Hepatocyte (in vitro differentiated cells): ENCODE measurements at places on chromosomes 7 and 10.

DNA sequence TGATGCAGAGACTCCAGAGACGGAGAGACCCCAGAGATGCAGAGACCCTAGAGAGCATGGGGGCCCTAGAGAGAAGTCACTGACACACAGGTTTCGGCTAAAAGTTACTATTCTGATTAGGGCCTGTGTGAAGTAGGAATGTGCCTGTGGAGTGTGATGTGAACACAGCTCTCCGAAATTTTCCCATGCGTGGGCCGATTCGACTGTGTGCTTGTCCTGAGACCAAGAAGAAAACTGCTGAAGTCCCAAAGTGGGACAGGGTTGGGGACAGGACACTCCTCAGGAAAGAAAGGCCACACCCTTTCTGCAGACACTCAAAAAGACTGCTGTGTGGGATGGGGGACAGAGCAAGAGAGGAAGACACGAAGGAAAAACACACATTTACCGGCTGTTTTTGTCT lies 533.5 kb downstream of the PTPRN2 start:
- no peak for DNase-seq

GRCh38 chr10:110629680-110630191 lies 14.4 kb upstream of the RBM20 start:
- peak; percentile 26 for DNase-seq

DNA sequence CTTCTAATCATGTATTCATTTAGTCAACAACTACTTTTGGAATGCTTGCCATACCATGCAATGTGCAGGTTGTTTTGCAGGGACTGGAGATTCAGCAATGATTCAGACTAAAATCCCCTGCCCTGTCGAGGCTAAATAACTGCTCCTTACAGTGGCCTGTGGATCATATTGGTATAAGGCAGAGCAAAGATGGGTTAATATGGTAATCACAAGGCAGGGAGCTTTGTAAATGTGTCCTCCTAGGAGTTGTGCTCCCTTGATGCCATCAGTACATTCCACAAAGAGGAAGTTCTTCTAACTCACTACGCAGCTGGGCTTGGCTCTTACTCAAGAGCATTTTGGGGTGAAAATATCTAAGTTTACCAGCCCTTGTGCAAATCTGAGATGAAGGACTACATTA lies 614 bp upstream of the IFIT2 start:
- DNase-seq, result no peak

GRCh38 chr7:82373926-82374635 lies 69.5 kb downstream of the CACNA2D1 start:
- DNase-seq, result no peak

DNA sequence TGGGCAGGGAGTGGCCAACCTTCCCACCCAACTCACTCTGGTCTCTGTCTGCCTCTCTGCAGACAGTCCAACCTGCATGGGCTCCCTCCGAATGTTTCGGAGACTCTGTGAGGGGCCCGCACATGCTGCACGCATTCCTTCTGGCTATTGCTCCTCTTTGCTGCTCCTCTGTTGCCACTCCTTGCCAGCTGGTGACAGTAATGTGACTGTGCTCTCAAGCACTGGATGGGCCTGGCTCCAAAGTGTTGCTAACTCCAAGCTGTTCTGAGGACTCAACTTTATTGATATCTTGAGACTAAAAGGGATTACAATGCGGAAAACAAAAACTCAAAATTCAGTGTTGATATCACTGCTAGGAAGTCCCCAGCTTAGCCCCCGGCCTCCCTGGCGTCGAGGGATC lies 105.4 kb upstream of the KIF5B start:
- no peak for DNase-seq

DNA sequence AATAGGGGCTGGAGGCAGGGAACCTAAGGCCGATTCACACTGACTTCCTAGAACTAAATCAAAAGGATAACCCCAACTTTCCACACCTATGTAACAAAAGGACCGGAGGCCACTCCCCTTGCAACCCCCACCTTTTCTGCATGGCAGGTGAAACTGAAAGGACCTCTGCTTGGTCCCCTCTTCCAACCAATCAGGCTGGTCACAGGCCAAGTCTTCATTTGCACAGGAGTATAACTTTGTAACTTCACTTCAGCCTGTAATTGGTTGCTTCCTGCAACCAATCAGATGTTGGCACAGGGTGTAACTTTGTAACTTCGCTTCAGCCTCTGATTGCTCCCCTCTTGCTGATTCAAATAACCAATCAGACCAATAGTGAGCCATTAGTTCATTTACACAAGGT lies 190.0 kb downstream of the FAM107B start:
- DNase-seq, result no peak

GRCh38 chr10:124744102-124745050 lies at the start of gene FAM53B:
TSS of gene FAM53B (minus strand) at chr10:124744378. CDS start at chr10:124706713, 37,665 bp downstream.
- peak; percentile 94 for DNase-seq

DNA sequence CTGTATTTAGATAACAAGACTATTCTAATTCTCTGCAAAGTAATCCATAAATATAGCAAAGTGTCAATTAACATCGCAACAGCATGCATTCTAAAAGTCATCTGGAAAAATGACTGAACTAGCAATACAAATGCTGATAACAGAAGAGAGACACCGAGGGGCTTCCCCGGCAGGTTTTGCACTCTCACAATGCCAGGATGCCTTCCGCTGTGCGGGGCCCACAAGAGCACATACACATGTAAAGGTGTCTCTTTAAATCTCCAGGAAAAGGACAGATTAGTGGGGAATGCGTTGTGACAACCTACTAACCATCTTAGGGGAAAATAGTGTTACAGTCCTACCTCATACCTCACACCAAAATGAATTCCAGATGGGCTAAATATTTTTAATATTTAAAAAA lies 86.9 kb downstream of the CXCL12 start:
- DNase-seq, result no peak

DNA sequence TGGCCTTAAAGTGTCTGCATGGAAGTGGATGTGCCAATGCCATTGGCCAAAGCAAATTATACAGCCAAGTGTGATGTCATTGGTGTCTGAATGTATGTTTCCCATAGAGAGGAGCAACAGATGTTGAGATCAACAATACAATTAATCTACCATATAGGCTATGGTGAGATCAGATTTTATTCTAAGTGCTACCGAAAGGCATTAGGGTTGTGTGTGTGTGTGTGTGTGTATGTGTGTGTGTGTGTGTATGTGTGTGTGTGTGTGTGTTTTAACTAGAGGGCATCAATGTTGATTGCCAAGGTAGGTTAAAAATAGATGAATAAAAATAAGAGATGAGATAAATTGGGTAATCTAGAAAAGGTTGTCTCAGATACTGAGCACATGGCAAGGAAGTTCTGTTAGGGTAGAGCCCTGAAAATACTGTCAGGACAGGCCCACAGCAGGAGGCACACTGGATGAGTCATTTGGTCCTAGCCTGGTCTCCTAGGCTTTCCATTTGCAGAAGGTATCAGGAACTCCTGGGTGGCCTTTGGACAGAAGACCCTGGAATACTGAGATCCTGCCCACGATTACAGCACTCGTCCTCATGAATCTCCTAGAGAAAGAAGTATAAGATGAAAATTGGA lies 446.0 kb upstream of the PODXL start:
- no peak for DNase-seq

- DNase-seq, result no peak
These were observed 43.1 kb downstream of the EGFR start for GRCh38 chr7:55061726-55062499.

GRCh38 chr7:158266426-158266816 lies 321.2 kb downstream of the PTPRN2 start:
- no peak for DNase-seq

DNA sequence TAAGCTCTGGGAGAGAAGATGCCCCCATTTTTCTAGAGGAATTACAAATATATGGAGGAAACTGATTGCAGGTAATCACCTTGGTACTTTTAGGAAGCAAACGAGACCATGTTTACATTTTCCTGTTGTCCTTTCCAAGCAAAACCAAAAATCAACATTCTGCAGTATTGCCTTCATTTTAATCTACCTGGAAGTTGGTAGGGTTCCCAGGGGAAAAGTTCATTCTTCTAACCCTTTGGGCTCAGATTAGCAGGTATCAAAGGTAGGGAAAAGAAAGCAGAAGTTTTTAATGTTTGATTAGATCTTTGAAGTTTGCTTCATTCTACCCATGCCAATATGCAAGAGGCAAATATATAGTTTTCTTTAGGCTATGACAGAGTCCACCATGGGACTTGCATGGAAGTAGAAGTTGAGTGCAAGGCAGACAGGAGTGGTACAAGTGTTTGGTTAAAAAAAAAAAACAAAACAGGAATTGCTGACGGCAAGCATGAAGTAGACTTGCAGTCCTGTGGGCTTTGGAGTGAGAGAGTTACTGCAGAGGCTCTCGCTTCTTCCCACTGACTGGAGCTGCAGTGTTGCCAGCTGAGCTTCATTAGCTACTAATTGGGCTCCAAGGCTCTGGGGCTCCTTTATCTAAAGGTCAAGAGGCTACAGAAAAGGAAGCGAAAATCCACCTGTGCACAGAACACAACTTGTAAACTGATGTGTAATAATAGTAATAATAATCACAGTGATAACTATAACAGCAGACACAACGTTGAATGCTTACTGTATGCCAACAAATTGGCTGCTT lies 28.9 kb upstream of the ASAH2 start:
- no peak for DNase-seq

GRCh38 chr7:2629746-2630681 lies 1.8 kb upstream of the TTYH3 start:
- DNase-seq, result peak; percentile 79

DNA sequence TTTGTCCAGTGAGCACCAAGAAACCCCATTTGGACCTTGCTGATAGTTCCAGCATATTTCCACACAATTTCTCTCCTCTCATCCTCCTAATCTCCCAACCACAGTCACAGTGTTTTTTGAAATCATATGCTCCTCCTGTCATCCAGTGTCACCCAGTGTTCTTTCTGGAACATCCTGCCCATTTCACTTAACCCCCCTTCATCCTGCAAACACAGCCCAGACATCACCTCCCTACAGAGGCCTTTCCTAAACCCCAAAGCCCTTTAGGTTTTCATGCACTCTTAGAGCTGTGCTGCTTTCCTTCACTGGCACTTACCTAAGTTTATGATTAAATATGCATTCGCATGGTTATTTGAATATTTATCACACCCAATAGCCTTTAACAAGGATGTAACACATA lies 1158.0 kb upstream of the C7orf33 start:
- no peak for DNase-seq

- peak; percentile 85 for DNase-seq
These were observed 135.9 kb downstream of the CUX1 start for GRCh38 chr7:101953248-101953819.

GRCh38 chr7:98137826-98138151 lies 31.1 kb downstream of the LMTK2 start:
- no peak for DNase-seq

GRCh38 chr10:23345861-23346260 lies 1.3 kb upstream of the C10orf67 start:
- peak; percentile 40 for DNase-seq

GRCh38 chr7:117470777-117471176 lies 9.0 kb upstream of the CFTR start:
- DNase-seq, result no peak

DNA sequence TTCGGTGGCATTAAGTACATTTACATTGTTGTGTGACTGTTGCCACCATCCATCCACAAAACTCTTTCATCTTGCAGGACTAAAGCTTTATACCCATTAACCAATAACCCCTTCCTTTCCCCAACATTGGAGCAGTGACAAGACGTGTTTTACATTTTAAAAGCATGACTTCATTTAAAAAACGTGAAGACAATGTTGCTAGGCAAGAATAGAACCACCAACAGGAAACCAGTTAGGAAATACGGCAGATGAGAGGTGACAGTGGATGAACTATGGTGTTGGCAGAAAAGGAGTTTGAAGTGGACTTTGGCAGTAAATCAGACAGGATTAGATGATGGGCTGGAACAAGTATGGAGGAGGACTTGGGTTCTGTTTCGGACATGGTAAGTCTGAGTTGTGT lies 17.0 kb downstream of the TMEM236 start:
- DNase-seq, result no peak

DNA sequence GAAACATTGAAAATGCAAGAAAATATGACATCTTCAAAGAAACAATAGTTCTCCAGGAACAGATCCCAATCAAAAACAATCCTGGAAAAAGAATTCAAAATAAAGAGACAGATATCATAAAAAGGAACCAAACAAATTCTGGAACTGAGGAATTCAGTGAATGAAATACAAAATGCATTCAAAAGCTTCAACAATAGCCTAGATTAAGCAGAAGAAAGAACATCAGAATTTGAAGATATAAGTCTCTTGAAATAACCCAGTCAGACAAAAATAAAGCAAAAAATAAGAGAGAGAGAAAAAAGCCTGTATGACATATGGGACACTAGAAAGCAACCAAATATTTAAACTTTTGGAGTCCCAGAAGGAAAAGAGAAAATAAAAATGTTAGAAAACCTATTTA lies 60.3 kb downstream of the MINPP1 start:
- DNase-seq, result no peak

DNA sequence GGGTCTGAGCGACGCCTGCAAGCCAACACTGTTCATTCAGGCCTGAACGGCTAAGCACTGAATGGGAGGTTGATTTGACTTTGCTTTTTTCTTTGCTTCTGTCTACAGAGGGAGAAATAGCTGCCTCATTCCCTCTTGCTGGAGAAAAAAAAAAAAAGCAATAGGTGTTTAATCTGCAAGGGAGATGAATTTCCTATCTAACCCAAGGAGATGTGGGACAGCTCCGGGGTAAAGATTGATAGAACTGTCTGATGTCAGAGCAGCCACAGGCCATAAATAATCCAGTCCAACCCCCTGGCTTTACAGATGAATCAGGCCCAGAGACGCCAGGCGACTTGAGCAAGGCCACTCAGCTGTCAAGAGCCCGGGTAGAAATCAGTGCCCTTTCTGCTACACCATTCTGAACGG lies 168.0 kb downstream of the ARHGAP12 start:
- DNase-seq, result peak; percentile 43

DNA sequence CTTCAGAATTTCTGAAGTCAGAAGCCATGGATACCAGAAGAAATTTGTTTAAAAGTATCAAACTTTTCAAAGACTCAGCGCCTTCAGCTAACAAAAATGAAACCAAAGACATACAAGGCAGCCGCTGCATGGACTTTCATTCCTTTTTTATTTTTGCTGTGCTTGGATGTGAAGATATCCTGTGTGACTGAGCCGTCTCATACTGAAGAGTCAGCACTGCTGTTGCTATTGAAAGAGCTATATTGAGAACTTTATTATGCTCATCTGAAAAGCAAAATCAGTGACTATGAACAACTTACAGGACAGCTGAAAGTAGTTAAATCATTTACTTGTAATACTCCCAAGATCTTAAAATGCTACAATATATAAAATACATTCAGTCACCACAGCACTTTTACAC lies 809.2 kb downstream of the NXPH1 start:
- no peak for DNase-seq

- no peak for DNase-seq
These were observed 46.3 kb downstream of the MRPL32 start for GRCh38 chr7:42978496-42978895.

GRCh38 chr7:74617180-74617744 lies 40.3 kb upstream of the GTF2I start:
- no peak for DNase-seq

- DNase-seq, result no peak
These were observed 2.6 kb upstream of the KAT6B start for GRCh38 chr10:74823791-74824183.
